ENCODE measurements at places on chromosomes 4 and X.

DNA sequence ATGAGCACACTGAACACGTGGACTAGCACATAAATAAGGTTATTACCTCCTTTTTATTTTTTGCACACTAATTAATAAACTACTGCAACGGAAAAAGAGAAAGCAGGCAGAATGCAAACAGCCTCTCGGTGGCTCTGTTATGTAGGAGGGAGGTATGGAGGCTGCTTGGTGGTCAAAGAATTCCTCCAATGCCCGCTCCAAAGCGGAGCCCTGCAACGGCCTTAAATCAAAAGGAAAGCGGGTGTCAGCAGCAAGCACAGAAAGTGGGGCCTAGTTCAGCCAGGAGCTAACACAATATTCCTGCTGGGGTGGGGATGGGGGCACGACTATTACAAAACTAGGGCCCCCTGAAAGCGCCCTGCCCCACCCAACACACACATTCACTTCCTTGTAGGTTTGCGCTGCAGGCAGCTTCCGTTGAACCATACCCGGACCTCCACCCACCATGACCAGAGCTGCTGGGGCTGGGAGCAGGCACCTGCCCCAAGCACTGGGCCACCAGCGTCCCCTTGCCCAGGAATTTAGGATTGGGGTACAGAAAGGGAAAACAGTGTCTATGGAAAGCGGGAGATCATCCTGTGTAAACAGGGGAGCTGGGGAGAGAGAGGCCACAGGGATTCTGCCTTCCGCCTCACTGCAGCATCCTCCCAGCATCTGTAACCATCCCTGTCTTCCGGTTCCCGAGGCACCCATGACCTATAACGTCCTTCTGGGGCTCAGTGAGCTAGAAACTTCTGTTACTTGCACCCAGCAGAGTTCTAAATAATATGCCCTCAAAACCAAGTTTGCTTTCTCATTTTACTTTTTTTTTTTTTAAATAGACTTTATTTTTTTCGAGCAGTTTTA is 57.1 kb upstream of the DDX3X start:
- DNase-seq = no peak

- DNase-seq = no peak
Measured at GRCh38 chr4:179485781-179486180, 2043.5 kb upstream of the AGA start.

DNA sequence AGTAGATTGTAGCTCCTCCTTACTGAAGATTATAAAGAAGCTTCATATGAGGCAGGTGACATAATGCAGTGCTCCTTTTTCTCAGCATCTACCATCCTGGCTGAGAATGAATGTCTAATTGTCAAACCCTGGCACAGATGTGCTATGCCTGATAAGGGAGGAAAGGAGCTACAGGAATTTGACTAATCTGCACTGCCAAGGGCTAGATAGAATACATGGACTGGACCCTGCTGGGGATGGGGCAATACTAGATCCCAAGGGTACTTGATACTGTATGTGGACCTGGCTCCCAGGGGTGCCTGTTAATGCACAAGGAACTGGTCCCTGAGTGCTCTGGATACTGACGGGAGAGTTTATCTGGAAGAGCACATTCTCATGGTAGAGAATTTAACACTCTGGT is 362.2 kb upstream of the EMCN start:
- DNase-seq = no peak

GRCh38 chrX:102808336-102808735 is 87.8 kb downstream of the GPRASP3 start:
- no peak for DNase-seq

- no peak for DNase-seq
Measured at GRCh38 chr4:11496351-11496829, 67.7 kb upstream of the HS3ST1 start.

GRCh38 chrX:19162851-19163250 is 40.6 kb upstream of the ADGRG2 start:
- DNase-seq = no peak

DNA sequence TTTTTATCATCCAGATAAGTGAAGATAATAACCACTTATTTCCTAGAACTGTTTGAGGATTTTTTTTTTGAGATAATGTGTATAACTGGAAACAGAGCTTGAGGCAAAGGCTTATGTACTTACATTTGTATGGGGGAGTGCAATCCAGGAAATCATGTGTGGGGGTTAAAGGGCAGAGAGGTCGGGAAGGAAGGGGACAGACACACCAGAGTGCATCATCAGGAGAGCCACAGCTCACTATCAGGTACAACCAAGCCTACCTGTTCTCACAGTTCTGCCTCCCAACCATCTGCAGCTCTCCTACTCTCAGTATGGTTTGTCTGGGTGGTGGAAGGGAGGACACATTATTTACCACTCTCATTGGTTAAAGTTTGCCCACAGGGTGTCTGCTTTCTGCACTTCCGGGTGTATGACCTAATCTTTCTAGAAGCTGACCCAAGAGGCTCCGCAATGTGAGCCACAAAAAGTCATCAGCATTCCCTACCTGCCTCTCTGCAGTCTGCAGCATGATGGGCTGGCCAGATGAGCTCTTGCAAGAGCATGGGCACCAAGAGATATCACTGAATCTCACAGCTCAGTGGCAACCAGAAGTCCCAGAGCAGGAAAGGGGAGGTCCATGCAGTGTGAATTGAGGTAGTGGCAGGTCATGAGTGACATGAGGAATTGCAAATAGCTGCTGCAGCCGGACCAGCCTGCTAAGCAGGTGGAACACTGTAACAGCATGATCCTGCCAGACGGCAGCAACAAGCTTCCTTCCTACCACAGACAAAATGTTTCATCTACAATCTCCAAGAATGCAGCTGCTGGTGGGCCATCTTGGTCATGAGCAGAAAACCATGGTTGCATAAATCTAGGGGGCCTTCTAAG is 36.9 kb upstream of the SPRY1 start:
- no peak for DNase-seq

DNA sequence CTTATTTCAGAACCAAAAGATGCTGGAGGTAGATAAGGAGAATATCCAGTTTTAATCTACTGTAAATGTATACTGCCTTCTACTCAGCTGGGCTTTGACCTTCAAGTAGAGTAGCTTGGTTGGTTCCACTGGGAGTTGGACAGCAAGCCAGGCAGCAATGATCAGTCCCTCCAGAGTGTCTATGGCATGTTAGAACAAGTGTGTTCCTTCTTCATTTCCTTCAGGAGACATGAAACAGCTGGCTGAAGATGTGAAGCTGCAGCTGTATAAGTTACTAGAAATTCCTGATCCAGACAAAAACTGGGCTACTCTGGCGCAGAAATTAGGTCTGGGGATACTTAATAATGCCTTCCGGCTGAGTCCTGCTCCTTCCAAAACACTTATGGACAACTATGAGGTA is 111.1 kb downstream of the NFKB1 start:
- no peak for DNase-seq

DNA sequence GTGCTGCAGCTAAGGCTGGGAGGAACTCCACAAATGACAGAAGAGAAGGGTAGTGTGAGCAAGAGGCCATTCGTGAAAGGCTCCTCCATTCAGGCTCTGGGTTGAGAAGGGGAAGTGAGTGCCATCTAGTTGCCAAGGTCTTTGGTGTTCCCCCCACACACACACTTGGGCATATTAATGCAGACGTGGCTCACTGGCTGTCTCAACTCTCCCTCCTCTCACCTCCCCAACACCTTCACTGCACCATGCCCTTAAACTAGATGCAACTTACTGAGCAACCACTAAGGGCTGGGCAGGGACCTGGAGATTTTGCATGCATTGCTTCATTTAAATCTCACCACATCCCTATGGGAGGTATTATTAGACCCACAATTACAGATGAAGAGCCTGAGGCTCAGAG is 8.7 kb downstream of the CLRN2 start:
- DNase-seq = no peak

- DNase-seq = peak; percentile 39
Measured at GRCh38 chrX:135931644-135932487, 38.4 kb downstream of the SAGE1 start.

DNA sequence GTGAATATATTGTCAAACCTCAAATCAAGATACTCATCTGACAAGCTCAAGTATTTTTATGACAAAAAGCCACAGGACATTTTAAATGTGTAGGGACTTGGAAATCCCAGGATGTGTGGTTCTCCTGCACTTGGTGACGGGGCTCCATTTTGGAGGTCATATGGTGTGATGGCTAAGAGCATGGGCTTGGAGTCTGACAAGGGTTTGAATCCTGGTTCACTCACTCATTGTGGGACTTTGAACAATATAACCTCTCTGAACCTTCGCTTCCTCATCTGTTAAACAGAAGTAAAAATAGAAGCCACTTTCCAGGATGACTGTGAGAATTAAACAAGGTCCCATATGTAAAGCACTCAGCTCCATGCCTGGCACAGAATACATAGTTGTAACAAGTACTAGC is 99.6 kb downstream of the SMIM20 start:
- DNase-seq = no peak

DNA sequence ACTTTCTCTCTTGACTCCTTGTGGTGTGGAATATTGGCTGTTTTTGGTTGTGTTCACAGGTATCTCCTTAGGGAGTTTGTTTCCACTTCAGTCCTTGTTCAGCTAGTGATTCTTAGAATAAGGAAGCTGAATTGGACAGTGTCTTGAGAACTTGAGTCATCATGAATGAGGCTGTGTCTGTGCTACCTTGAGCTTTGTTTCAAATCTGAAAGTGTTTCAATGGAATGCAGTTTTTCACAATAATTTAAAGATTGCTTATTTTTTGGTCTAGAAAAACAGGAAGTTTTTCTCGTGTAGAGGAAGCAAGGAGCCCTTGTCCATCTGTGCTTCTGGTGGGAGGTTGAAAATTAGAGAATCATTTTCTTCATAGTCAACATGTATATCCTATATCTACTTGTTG is 76.5 kb downstream of the ZNF518B start:
- DNase-seq = no peak

- DNase-seq = no peak
Measured at GRCh38 chrX:108132034-108132433, 40.5 kb downstream of the ATG4A start.

DNA sequence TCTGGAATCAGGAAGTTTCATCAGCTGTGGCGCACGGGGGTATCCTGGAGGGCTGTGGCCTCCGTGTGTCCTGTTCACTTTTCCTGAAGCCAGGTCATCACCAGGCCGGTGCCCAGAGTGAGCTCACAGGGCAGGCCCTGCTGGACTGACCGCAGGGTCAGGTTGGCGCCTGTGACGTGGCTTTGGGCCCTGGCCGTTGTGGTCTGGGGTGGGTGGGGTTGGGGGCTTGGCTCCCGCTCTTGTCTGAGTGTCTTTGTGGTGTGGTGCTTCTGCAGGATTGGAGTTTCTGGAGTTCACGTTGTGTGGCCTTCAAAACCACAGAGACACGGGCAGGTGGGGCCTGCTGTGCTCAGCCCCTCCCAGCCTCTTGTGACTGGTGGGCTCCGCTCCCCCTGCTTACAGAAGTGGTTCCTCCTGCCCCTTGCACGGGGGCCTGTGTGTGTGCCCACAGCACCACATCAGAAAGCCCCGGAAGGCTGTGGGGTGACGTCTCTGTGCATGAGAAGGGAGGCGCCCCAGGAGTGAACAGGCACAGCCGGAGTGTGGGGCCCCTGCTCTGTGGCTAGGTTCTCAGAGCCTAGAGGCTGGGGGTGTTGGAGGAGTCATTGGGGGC is 9.5 kb downstream of the RGS12 start:
- DNase-seq = no peak

GRCh38 chr4:123206016-123206415 is 190.6 kb upstream of the SPRY1 start:
- DNase-seq = no peak

GRCh38 chr4:110055158-110055768 is 142.6 kb downstream of the EGF start:
- DNase-seq = no peak

- DNase-seq = no peak
Measured at GRCh38 chrX:11435568-11435967, 142.4 kb downstream of the AMELX start.

DNA sequence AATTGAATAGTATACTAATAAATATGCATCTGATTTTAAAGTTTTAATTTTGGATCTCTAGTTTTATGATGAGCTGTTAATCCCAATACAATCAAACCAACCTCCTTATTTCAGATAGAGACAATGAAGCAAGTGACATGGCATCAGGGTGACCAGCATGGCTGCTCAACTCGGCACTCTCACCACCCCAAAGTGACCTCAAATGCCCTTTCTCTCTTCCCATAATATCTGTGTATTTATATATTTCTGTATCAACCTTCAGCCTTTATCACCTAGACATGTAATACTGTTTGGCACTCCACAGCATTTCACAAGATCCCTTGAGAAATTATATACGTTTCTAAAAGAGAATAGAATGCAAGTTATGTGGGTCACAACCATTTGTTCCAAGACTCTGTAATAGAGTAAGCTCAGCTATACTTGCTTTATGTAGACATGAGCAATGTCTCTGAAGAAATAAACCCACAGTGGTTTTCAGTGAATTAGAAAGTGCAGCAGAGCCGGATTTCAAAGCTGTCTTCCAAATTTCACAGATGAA is 1623.2 kb upstream of the PABPC4L start:
- no peak for DNase-seq

- no peak for DNase-seq
Measured at GRCh38 chrX:63720293-63720692, 64.7 kb downstream of the ARHGEF9 start.

DNA sequence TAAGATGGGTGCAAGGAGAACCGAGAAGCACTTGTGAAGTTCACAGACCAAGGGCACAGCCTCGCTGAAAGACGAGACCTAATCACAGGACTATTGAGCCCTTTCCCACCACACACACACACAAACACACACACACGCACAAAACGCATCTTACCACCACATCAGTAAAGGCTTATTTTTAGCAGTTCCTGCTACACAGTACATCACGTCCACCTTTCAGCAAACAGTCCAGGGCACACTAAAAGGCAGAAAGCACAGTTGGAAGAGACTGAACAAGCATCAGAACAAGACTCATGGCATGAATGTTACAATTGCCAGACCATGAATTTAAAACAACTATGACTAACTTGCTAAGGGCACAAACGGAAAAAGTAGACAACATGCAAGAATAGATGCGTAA is 83.6 kb upstream of the MAPK10 start:
- DNase-seq = no peak

GRCh38 chr4:168488869-168489274 is 8.0 kb upstream of the PALLD start:
- no peak for DNase-seq

DNA sequence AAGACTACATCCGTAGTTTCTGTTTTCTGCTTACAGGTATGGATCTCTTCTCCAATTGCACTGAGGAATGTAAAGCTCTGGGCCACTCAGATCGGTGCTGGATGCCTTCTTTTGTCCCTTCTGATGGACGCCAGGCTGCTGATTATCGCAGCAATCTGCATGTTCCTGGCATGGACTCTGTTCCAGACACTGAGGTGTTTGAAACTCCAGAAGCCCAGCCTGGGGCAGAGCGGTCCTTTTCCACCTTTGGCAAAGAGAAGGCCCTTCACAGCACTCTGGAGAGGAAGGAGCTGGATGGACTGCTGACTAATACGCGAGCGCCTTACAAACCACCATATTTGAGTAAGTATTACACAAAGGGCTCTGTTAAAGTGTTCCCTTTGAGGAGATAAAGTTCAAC is 13.8 kb downstream of the PCDH10 start:
- no peak for DNase-seq

GRCh38 chrX:11770320-11770719 is 12.3 kb downstream of the MSL3 start:
- DNase-seq = peak; percentile 64
